Endothelial cell (in vitro differentiated cells): ENCODE measurements at places on chromosomes 6 and 20.

DNA sequence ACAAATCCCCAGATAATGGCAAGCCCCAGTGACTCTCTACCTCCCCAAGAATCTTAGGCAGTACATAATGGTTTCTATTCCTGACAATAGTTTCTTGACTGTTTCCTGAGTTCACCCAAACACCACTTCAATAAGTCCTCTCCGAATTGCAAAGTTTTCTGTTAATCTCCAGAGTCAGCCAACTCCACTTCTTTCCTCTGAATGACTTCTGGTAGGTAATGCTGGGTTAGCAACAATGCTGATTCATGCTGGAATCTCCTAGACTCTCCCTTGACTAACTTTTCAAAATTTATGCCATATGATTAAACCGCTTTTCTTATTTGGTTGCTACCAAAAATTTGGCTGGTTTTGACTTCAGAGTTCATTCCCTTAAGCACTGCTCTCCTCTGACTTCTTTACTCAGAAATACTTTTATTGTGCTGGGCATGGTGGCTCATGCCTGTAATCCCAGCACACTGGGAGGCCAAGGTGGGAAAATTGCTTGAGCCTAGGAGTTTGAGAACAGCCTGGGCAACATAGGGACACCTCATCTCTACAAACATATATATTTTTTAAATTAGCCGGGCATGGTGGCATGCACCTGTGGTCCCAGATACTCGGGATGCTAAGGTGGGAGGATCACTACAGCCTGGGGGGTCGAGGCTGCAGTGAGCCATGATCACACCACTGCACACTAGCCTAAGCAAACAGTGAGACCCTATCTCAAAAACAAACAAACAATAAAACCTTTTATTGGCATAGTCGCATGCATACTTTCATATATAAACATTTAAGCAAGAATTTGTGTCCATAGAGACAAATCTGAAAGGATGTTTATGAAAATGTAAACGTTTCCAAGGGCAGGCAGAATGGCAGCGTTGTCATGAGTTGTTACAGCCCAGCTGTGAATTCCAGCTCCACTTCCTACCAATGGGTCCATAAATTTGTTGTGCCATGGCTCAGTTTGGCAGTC lies 249.3 kb upstream of the PLN start:
- no peak for DNase-seq

GRCh38 chr6:38154731-38155130 lies 335.2 kb downstream of the ZFAND3 start:
- no peak for DNase-seq

DNA sequence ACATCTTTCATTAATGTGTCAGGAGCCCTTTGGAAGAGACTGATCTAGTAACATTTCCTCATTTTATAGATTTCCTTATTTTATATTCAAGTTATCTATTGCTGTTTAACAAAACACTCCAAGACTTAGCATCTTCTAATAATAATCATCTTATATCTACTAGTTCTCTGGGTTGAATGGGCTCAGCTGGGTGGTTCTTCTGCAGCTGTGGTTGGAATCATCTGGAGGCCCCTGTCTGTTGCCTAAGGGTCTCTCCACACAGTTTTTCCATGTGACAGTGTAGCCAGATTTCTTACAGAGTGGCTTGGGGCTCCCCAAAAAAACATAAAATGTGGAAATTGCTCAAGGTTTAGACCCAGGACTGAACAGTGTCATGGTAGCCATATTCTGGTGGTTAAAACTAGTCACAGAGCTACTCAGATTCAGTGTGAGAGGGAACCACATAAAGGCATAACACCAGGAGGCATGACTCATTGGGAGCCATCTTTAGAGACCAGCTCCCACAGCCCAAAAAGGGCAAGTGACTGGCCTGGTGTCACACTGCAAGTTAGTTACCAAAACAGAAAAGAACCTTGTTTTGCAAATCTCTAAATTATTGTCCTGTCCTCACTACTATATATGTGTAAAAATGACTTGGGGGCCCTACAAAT lies 11.5 kb downstream of the SLC2A10 start:
- DNase-seq: no peak

- DNase-seq: no peak
These were observed 104.1 kb upstream of the FOXA2 start for GRCh38 chr20:22688485-22688884.

DNA sequence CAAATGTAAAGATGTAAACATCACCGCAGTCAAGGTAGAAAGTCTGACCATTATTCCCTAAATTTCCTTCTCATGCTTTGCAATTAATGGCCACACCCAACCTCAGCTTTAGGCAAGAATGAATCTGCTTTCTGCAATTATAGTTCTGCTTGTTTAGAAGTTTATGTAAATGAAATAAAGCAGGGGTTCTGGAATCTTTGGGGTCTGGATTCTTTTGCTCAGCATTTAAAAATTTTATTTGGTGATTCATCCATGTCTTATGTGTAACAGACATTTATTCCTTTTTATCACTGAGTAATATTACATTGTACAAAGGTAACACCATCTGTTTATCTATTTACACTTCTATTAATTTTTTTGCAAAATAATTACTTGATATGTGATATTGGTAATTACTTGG lies 613.6 kb downstream of the UTRN start:
- DNase-seq: no peak

DNA sequence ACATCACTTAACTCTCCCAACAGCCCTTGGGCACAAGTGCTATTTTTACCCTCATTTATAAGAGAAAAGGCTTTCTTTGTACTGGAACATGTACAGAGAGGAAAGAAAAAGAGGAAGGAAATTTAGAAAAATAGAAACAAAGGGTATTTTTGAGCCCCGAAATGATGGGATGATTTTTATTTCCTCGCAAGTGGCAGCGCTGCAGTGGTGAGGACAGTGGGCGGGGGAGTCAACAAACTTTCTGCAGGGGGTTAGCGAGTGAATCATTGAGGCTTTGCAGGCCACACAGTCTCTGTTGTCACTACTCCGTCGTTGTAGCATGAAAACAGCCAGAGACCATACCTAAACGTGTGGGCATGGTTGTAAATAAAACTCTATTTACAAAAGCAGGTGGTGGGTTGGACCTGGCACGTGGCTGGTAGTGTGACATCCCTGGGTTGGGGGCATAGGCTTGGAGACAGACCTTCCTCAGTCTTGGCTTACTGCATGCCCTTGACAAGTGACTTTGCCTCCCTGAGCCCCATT lies 25.5 kb upstream of the OCSTAMP start:
- no peak for DNase-seq

DNA sequence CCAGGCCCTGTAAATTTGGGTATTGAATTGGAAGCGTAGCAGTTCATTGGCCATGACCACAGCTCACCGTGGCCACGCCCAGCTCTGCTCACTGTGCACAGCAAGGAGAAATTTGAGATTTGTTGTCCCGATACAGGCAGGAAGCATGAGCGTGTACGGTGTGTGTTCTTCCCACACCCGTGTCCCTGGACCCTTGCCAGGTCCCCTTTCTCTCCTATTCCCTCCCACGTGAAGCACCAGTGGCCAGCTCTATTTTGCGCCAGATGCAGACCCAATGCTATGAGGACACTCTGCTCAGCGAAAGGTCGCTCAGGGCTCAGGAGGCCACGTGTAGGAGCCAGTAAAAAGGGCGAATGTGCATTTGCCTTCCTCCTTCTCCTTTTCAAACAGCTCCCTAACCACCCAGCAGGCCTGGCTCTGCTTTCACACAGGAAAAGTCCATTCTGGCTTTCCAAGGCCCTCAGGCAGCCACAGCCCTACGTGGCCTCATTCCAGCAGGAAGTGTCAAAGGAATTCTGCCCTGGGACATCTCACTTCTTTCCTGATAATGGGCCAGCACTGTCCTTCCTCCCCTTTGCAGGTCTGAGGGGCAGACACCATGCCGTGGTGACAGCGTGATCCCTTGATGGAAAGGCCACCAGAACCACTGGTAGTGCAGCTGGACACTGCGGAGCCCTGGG lies 499.2 kb upstream of the CDH4 start:
- DNase-seq: no peak

GRCh38 chr20:41991412-41991811 lies 373.2 kb upstream of the CHD6 start:
- DNase-seq: no peak

GRCh38 chr6:117619178-117619577 lies 16.9 kb upstream of the GOPC start:
- DNase-seq: no peak

- no peak for DNase-seq
These were observed 143.0 kb upstream of the TNFAIP3 start for GRCh38 chr6:137724018-137724403.

DNA sequence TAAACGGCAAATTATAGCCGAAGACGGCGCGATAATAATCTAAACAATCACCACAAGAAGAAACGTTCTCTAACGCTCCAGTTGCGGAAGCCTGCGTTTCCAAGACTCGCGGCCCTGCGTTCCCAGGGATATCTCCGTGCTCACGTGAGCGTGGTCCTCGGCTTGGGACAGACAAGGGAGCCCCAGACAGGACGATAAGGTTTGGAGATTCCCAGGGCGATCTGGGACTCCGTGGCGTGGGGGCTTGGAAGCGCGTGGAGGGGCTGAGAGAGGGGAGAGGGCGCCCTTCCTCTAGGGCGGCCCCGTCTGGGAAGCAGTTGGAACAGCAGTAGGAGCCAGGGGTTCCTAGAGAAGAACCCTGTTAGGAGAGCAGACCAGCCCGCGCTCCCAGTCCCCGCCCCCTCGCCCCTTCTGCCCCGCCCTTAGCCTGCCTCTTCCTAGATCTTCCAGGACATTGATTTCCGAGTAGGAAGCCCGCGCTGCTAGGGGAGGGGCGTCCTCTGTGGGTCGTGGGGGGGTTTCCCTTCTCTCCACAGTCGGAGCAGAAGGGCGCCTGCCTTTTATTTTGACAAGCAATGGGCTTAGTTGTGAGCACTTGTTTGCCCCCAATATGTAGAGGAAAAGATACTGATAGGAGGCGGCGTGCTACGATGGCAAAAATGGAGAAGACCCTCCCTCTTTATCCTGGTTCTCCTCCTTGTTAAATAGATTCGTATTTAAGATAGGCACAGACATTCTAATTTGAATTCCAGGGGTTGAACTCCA lies 10.6 kb downstream of the NRN1 start:
- DNase-seq: peak; percentile 85

DNA sequence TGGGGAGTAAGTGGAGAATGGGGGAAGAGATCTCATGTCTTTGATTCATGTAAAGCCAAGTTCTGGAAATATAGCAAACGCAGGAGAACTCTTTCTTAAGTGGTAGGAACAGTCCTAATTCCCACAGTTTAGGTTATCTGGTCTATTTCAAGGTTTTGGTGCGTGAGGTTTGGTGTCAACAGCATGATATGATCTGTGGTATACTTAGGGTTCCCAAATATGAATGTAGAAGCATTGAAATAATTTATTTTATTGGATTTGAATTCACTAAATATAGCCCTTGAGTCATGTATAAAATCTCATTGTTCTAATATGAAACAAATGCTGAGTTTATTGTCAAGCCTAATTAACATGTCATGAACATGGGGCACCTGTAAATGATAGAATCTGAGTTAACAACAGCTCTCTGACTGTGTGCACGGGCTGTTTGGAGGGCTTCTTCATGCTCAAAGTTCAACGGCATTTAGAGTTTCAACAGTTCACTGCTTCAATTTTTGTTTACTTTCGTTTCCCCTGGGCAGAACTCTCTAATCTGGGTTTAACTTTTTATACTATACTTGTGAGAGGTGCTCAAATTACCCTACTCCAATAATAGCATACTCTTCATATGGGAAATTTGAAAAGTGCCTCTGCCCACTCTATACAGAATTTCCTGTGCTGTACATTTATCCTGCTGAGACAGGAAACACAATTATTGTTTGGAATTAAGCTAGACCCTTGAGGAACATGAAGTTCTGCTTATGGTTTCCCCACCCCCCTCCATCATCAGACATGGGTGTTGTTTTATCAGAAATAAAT lies 236.3 kb upstream of the ZNF217 start:
- no peak for DNase-seq

DNA sequence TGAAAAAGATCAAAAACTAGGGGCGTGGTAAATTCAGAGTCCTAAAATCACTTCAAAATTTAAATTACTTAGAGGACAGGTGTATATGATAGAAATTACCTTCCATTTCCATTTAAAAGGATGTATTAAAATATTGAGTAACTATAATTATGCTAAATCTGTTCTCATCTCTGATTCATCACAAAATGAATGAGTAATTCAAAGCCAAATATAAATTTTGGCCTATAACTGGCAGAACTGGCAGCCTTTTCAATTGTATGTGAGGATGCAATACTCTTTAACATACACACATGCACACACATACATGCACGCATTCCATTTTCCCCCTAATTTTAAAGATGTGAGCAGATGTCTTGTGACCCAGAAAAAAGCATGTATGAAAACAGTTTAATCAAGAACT lies 194.6 kb downstream of the EPM2A start:
- no peak for DNase-seq

DNA sequence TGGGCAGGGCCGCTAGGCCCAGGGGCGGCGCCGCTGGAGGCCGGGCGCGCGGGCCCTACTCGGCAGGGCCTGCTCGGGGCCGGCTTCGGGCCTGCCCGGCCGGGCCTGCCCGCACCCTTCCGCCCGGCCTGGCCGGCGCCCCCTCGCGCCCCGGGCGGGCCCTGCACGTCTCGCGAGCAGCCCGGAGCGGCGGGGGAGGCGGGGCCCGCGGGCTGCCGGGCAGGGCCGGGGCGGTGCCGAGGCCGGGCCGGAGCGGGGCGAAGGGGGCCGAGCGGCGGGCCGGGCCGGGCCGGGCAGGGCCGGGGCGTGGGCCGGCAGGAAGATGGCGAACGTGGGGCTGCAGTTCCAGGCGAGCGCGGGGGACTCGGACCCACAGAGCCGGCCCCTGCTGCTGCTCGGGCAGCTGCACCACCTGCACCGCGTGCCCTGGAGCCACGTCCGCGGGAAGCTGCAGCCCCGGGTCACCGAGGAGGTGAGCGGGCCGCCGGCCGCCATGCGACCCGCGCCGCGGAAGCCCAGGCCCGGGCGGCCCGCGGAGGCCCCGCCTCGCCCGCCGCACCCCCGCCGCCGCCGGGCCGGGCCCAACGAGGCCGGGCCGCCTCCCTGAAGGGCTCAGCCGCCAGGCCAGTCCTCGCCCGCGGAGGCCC lies at the start of gene NPEPL1:
Gene NPEPL1 (plus strand): TSS at position 222 of the 647 bp plus-strand sequence. CDS start 101 bp downstream, at position 323.
- peak; percentile 85 for DNase-seq

DNA sequence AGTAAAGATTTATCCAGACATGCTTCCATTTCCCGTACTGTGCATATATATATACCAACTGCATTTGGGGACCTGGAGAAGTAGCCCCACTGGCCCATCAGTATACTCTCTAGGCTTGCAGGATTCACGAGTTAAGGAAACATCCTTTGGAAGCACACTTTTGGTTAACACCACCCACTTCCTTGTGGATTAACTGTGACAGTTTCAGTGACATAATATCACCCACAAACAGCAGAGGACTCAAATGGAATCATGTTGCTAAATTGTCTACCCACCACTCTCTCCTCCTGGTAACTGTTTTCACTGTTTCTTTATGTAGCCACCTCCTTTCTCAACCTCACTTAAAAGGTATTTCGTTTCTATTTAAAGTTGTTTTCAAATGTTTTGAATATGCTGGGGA lies 55.0 kb downstream of the PROKR2 start:
- DNase-seq: no peak
